ENCODE measurements at places on chromosomes 11 and 22. TPM values are rescaled to one million over a fixed set of nuclear protein-coding genes. Genes with fewer than 3 reads are reported as not detected.

GRCh38 chr11:69982690-69983570 is 95.2 kb upstream of the ANO1 start:
- H3K4me1 ChIP-seq = no peaks in the 10 kb centered on the region
- no peak overlapping the region for H3K4me3 ChIP-seq
- no peak overlapping the region for H3K27ac ChIP-seq
- no peak for DNase-seq
- H3K36me3 ChIP-seq = no peaks in the 10 kb centered on the region

DNA sequence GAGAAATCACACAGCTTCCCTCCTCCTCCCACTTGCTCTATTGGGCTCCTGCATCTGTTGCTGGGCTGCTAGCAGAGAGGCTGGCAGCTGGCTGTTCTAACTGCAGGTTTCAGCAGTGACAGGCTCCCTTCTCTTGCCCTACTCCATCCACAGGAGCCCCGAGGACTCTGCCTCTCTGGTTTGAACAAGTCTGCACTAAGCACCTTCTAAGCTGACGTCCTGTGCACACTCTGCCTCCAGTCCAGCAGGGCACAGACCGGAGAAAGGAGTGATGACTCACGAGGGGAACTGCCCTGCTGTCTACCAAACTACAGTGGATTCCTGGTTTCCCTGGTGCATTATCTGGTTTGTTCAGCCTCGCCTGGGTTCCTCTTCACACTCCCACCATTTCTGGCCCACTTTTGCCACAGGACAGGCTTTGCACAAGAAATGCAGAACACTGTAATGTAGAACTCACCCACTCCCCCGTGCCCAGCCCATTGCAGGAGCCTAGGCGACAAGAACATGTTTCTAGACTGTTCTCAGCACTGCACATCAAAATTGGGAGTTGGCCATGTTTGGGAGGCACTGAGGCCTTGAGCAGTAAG is 26.0 kb downstream of the IL10RA start:
- no peak overlapping the region for H3K4me3 ChIP-seq
- peaks cover 19% of the 10 kb centered on the region for H3K36me3 ChIP-seq
- H3K4me1 ChIP-seq = peaks cover 96% of the 10 kb centered on the region
- H3K27me3 ChIP-seq = no peaks in the 10 kb centered on the region
- DNase-seq = peak; percentile 48

- H3K27me3 ChIP-seq = no peaks in the 10 kb centered on the region
- no peak overlapping the region for H3K27ac ChIP-seq
- H3K36me3 ChIP-seq = peaks cover 11% of the 10 kb centered on the region
- no peak for DNase-seq
- H3K4me3 ChIP-seq = no peak overlapping the region
These were observed 96.4 kb downstream of the UVRAG start for GRCh38 chr11:75911459-75911858.

DNA sequence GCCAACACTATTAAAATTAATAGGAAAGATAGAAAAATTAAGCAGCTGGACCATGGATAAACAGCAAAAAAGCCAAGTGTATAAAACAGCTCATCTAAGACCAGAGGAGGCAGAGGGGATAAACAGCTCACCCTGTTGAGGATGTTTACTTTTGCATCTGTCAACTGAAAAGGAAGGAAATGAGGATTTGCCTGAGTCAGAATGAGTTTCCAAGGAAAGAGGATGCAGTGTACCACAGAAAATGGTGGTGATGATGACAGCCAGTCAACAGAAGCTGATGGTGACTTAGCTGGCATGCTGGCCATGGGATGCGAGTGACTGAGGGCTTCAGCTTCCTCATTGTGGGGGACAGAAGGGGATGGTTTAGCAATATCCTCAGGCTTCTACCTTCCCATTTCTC is 183.5 kb downstream of the KIRREL3 start:
- H3K27ac ChIP-seq = no peak overlapping the region
- no peak for DNase-seq
- H3K4me1 ChIP-seq = no peaks in the 10 kb centered on the region

DNAJB13 gene
- 0.18 TPM for total RNA-seq

- no peaks in the 10 kb centered on the region for H3K27me3 ChIP-seq
- H3K27ac ChIP-seq = peak overlapping the region; percentile 58
- H3K36me3 ChIP-seq = peaks cover 77% of the 10 kb centered on the region
- H3K4me1 ChIP-seq = peaks cover 39% of the 10 kb centered on the region
These were observed 13.4 kb upstream of the GRK2 start for GRCh38 chr11:67252831-67253239.

DNA sequence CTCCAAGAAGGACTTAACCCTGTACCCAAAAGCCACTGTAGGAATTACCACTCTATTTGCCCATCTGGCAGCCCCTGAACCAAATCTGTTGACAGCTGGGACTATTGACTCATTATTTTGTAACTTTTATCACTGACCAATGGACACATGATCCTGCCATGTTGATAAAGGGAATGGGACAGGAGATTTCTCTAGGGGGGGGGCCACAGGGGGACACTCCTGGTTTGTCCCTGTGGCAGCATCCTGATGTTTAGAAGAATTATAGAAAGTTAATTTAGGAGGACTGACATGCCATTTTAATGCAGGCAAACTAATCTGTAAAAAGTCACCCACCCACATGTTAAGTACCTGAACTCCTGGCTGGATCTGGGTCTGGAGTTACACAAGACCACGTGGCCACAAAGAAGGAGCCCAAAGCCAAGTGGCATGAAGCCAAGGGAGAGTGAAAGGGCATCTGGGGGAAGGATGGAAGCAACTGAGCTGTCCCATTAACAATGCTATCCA is 558.1 kb downstream of the ETS1 start:
- H3K4me1 ChIP-seq = peaks cover 8% of the 10 kb centered on the region
- no peak for DNase-seq
- H3K36me3 ChIP-seq = no peaks in the 10 kb centered on the region
- no peaks in the 10 kb centered on the region for H3K27me3 ChIP-seq
- H3K27ac ChIP-seq = no peak overlapping the region

- no peaks in the 10 kb centered on the region for H3K27me3 ChIP-seq
- H3K36me3 ChIP-seq = no peaks in the 10 kb centered on the region
- H3K4me1 ChIP-seq = no peaks in the 10 kb centered on the region
- no peak overlapping the region for H3K27ac ChIP-seq
- H3K4me3 ChIP-seq = no peak overlapping the region
- DNase-seq = no peak
These were observed 171.7 kb downstream of the DBX1 start for GRCh38 chr11:19988598-19988997.

DNA sequence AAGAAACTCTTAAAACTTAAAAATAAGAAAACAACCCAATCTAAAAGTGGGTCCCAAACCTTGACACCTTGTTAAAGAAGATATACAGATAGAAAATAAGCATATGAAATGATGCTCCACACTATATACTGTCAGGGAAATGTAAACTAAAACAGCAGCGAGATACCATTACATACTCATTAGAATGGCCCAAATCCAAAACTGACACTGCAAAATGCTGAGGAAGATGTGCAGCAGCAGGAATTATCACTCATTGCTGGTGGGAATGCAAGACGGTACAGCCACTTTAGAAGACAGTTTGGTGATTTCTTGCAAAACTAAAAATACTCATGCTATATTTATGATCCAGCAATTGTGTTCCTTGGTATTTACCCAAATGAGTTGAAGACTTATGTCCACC is 5.0 kb upstream of the RNF26 start:
- H3K27me3 ChIP-seq = no peaks in the 10 kb centered on the region
- H3K4me1 ChIP-seq = peaks cover 6% of the 10 kb centered on the region
- H3K36me3 ChIP-seq = no peaks in the 10 kb centered on the region
- DNase-seq = no peak
- no peak overlapping the region for H3K4me3 ChIP-seq
- no peak overlapping the region for H3K27ac ChIP-seq

DNA sequence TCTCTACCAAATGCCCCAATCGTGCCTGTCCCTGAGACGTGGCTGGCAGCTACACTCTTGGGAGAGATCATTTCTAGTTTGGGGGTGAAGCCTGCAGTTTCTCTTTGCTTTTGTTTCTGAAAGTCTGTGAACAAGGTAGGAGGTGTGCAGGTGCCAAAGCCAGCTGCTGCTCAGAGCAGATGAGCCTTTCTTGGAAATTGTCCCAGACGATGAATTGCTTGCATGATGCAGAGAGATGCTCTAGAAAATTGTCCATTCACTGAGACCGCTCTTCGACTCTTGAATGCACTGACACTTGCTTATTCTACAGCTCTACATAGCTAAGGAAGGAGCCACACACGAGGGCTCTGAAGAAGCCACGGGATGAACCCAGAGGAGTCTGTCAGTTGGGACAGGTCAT is 225.6 kb upstream of the E2F8 start:
- no peaks in the 10 kb centered on the region for H3K27me3 ChIP-seq
- no peak overlapping the region for H3K4me3 ChIP-seq
- no peaks in the 10 kb centered on the region for H3K4me1 ChIP-seq
- H3K36me3 ChIP-seq = no peaks in the 10 kb centered on the region
- H3K27ac ChIP-seq = no peak overlapping the region

DNA sequence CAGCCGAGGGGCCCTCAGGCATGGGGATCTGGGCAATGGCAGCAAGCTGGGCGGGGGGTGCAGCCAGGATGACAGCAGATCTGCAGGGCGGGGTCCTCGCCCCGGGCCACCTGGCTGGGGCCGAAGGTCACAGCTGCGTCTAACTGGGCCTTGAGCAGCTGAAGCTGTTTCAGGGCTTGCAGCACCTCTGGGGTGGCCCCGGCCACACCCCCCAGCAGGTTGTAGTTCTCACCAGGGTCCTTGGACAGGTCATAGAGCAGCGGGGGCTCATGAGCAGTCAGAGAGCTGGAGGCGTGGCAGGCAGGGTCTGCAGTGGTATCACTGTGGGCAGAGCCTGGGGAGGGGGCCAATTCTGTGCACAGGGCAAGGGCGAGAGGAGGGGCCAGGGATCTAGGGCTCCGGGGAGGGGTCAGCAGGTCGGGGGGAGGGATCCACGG is 2.8 kb downstream of the ARSA start:
- no peak overlapping the region for H3K4me3 ChIP-seq
- no peak overlapping the region for H3K27ac ChIP-seq
- no peaks in the 10 kb centered on the region for H3K27me3 ChIP-seq
- no peak for DNase-seq

RFPL2 gene
- not detected for total RNA-seq

GRCh38 chr22:33380789-33381530 is 322.8 kb upstream of the SYN3 start:
- no peaks in the 10 kb centered on the region for H3K36me3 ChIP-seq
- H3K27ac ChIP-seq = no peak overlapping the region
- DNase-seq = no peak
- no peaks in the 10 kb centered on the region for H3K27me3 ChIP-seq
- H3K4me3 ChIP-seq = no peak overlapping the region

P4HA3 gene
- total RNA-seq = not detected

GRCh38 chr11:105000167-105000566 is 22.8 kb downstream of the CASP5 start:
- no peak overlapping the region for H3K4me3 ChIP-seq
- peak; percentile 37 for DNase-seq
- H3K27me3 ChIP-seq = no peaks in the 10 kb centered on the region
- H3K4me1 ChIP-seq = peaks cover 7% of the 10 kb centered on the region

- H3K27ac ChIP-seq = no peak overlapping the region
- peaks cover 9% of the 10 kb centered on the region for H3K4me1 ChIP-seq
- H3K27me3 ChIP-seq = peaks cover 71% of the 10 kb centered on the region
- no peak for DNase-seq
- no peaks in the 10 kb centered on the region for H3K36me3 ChIP-seq
These were observed 3.6 kb upstream of the LMO1 start for GRCh38 chr11:8267280-8267679.

DNA sequence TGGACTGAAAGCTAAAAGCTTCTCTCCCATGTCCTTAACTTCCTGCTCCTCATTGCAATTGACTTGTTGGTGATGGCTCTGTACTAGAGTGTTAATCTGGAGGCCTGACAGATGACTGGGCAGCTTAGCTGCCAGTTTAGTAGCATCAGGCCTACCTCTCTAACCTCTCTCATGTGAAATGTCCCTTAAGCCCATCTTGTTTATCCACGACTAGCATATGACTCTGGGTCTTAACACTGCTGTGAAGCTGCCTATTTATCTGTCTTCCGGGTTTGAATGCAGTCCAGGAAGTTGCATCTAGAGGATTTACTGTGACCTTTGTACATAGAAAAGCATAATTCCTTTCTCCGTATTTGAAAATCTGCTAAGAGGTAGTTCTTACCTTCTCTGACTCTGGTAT is 85.3 kb upstream of the HORMAD2 start:
- H3K27me3 ChIP-seq = no peaks in the 10 kb centered on the region
- peaks cover 2% of the 10 kb centered on the region for H3K36me3 ChIP-seq
- no peak for DNase-seq
- H3K4me3 ChIP-seq = no peak overlapping the region
- peak overlapping the region; percentile 25 for H3K27ac ChIP-seq

DNA sequence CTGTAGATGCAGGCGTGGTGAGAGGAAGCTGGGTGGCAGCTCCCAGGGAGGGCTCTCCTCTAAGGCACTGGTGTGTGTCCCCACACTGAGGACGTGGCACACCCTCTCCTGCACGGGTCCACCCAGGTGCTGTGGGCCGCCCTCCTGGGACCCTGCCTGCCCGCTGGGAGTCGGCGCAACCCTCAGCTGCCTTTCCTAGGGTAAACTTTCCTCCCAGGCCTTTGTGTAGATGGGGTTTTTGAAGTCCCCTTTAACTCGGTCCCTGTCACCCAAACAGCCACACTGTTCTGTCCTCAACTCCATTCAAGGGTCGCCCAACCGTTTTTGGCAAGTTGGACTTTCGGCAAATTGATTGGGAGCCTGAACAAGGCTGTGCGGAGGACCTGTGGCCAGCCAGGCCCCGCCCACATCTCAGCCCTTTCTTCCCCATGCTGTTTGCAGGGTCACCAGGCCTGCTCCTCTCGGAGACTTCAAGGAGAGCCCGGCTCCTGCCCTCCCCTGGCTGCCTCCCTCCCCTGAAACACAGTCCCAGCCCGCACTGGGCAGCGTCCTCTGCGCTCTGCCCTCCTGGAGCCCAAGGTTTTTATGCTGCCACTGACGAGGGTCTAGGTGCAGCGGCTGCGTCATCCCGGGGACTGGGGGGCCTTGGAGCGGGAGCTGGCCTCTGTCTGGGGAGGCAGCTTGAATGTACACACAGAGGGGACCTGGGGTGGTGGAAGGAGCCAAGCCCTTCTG is 1126.2 kb downstream of the BRD1 start:
- H3K4me3 ChIP-seq = no peak overlapping the region
- no peak for DNase-seq
- no peaks in the 10 kb centered on the region for H3K4me1 ChIP-seq

GRCh38 chr11:129375751-129376657 is at the start of gene BARX2:
Gene BARX2 (plus strand): TSS chr11:129375848. CDS start chr11:129376036, 188 bp downstream.
- DNase-seq = peak; percentile 53
- H3K4me3 ChIP-seq = peak within 1 kb of the TSS; percentile 54
- no peak within 1 kb of the TSS for H3K27ac ChIP-seq

PGA5 gene
- not detected for total RNA-seq

All from activated CD8-positive, alpha-beta T cell treated with anti-CD3 and anti-CD28 coated beads for 36 hours (primary cell).